ENCODE measurements at places on chromosomes 3 and 15.

- DNase-seq: no peak
Measured at GRCh38 chr3:47096959-47097358, 67.0 kb downstream of the SETD2 start.

DNA sequence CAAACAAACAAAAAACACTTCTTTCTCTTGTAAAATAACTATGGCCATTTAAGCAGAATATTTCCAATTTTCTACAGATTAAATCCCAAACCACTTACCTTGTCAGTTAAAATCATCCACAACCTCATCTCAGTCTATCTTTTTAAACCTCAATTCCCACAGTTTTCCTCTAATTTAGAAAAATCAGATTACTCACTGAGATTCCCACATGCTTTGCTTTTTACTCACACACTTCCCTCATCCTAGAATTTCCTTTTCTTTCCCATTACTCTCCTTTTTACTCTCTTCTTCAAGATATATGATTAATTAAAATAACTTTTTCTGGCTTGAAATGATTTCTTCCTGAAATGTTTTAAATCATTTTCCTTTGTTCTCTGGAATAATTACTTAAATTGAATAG lies 790.7 kb downstream of the ROBO1 start:
- DNase-seq: no peak

DNA sequence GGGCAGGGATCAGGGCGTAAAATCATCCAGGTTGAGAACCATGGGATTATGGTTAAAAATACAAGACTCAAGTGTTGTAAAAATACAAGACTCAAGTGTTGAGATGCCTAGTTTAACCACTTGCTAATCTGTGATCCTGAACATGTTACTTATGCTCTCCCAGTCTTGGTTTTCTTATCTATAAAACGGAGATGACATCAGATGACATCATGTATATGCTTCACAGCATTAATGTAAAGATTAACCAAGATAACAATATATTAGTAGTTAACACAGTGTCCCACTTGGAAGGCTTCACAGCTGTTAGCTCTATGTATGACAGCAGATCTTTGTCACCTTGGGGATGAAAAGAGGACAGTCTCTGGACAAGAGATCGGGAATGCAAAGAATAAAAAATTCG lies 96.2 kb downstream of the PRICKLE2 start:
- DNase-seq: no peak

- DNase-seq: no peak
Measured at GRCh38 chr3:97872525-97873042, 50.8 kb downstream of the CRYBG3 start.

DNA sequence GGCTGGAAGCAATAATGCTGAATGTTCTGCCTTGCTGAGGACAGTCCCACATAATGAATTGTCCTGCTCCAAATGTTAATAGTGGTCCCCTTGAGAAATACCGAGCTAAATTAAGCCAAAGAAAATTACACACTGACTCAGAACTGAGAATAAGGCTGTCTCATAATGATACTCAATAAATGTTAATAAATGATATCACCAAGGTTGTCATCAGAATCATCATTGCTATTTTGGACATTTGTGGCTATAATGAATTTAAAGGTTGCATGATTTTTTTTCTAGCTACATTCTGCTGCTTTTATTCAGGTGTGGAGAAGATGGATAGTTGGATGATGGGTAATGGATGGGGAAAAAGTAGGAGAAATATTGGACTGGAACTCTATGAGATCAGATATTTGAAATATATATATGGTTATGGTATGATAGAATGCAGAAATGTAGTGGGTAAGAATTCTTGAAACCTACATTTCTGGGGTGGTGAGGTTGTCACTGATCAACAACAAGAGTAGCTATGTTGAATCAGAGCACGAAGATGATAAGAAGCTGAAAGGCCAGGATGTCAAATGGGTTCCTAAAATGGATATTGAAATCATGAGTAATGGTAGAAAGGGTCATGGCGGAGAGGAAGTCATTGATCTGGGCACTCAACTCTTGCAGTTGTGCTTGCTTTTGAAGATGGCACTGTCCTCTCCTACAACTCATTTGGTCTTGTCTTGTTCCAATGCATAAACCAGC lies 12.8 kb downstream of the CHST2 start:
- DNase-seq: no peak

- DNase-seq: no peak
Measured at GRCh38 chr3:51930439-51930838, 11.3 kb downstream of the RRP9 start.

- no peak for DNase-seq
Measured at GRCh38 chr3:65878831-65879230, 159.9 kb downstream of the MAGI1 start.

DNA sequence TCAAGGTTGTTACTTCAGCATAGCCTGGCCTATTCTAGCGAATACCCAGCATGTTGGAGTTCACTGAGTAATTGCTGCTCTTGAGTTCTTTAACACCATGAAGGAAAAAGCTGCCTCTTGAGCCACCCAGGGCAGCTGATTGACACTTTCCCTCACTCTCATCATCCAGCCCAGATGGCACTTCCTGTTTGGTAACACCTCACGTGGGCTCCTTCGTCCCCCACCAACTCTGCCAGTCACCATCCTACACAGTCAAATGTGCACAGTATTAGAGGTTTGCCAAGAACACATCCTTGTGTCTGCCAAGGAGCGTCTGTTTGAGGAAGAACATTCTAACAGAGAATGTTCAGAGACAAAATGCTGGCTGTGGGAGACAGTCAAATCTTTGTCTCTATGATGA lies 266.3 kb downstream of the RPLP1 start:
- DNase-seq: no peak

- peak; percentile 52 for DNase-seq
Measured at GRCh38 chr3:38843898-38844297, 27.9 kb upstream of the SCN10A start.

Measured in hepatocyte (in vitro differentiated cells).